SJCRH30 (cell line): ENCODE measurements at places on chromosomes 16 and 17. TPM values are rescaled to one million over a fixed set of nuclear protein-coding genes. Genes with fewer than 3 reads are reported as not detected.

- no peaks in the 10 kb centered on the region for H3K36me3 ChIP-seq
- no peak overlapping the region for H3K27ac ChIP-seq
- no peaks in the 10 kb centered on the region for H3K4me1 ChIP-seq
- no peak for DNase-seq
- H3K4me3 ChIP-seq = no peak overlapping the region
- H3K27me3 ChIP-seq = no peaks in the 10 kb centered on the region
Measured at GRCh38 chr16:74221828-74222227, 74.8 kb upstream of the PSMD7 start.

Gene CEMP1
- not detected in 2 replicates for total RNA-seq

GRCh38 chr17:77769762-77770161 is 188.7 kb upstream of the TNRC6C start:
- H3K4me1 ChIP-seq = no peaks in the 10 kb centered on the region
- peaks cover 19% of the 10 kb centered on the region; the same call in 1 of the 2 replicates for H3K27me3 ChIP-seq
- no peaks in the 10 kb centered on the region for H3K36me3 ChIP-seq
- no peak overlapping the region for H3K27ac ChIP-seq
- no peak overlapping the region for H3K4me3 ChIP-seq
- DNase-seq = no peak

DNA sequence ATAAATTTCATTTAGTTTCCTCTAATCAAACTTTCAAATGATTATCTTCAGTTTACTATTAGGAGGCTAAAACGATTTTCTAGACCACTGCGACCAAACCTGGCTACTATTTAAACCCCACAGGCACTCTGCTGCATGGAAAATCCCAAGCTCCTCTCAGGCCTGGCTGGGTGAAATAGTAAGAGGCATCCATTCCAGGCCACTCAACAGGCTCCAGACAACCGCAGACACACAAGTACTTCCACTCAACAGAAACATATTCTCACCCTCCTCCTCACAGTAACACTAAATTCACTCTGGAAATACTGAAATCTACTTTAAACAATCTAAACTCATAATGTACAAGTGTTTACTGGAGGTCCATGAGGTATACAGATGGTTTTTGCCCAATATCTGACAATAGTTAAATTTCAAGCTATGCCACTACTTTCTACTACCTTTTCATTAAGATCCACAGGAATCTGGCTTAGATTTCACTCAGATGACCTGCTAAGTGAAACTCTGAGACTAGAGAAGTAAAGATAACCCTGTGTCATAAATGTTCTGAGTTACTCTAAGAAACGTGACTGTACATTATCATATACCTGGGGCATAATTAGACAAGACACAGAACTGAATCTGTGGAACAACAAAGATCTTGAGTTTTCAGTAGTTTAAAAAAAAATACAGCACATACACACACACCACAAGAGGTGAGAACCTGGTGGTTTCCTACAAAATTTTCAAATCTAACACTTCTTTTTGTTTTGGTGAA is 10.4 kb downstream of the VPS53 start:
- no peaks in the 10 kb centered on the region for H3K4me1 ChIP-seq
- H3K4me3 ChIP-seq = no peak overlapping the region
- H3K27ac ChIP-seq = no peak overlapping the region
- no peaks in the 10 kb centered on the region for H3K36me3 ChIP-seq
- no peak for DNase-seq

GRCh38 chr17:43530288-43531081 is 15.7 kb downstream of the ETV4 start:
- peak overlapping the region; percentile 84 for H3K27ac ChIP-seq
- H3K4me1 ChIP-seq = peaks cover 24% of the 10 kb centered on the region
- H3K36me3 ChIP-seq = peaks cover 9% of the 10 kb centered on the region
- peak; percentile 100 for DNase-seq
- H3K4me3 ChIP-seq = peak overlapping the region; percentile 43

Gene LDHD
- total RNA-seq = 0.08 TPM in 1 of 2 replicates, not detected in the other

Gene HOXB5
- total RNA-seq = 0.51 and 0.61 TPM in 2 replicates
